ENCODE measurements at places on chromosomes 1 and 21.

DNA sequence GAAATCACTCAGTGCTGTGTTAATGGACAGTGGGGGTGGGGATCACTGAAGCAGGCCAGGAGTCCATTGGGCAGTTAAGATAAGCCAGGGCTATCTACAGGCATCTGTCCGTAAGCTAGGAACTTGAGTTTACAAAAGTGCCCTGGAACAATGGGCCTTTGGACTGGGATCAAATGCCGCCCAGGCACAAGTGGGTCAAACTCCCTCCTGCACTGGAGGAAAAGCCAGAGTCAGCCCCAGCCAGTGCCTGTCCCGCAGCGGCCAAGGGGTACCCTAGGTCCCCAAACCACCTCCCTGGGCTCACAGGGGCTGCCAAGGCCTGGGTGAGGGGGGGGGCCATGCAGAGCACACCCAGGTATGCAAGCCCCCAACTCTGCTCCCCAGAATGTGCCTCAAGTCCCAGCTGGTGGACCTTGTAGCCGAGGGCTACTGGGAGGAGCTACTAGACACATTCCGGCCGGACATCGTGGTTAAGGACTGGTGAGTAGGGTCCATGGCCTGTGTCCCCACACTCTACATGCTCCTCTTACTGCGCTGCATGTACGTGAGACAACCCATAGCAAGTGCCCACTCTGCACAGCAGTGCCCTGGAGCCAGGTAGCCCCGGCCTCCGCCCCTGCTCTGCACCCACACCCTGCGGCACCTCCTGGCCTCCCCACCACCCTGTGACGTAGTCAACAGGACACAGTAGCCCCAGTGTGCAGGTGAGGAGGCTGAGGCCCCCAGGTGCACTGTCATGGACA is 7.7 kb downstream of the FBXO6 start:
- no peak for DNase-seq

DNA sequence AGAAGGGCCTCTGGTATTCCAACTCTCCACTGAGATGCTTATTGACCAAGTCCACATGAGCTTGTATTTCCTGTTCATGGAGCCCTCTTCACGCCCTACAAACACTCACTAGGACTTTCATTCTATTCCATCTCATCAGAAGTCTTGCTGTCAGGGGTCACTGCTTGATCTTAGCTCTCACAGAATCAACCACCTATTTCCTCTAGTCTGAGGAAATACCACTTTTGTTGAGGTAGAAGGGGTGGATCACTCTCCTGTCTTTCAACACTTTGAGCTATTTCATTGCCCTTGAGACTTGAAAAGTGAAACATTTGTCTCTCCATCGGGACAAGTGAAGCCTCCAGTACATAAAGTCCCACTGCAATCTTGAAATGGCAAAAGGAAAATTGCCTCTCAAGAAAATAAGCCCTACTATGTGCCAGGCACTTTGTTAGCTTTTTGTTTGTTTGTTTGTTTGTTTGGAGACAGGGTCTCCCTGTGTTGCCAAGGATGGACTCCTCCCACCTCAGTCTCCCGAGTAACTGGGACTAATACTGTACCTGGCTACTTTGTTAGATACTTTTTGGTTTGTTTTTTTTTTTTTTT is 19.8 kb upstream of the FAM110D start:
- no peak for DNase-seq

GRCh38 chr1:115807723-115808122 is 33.2 kb downstream of the NHLH2 start:
- DNase-seq: peak; percentile 86

- DNase-seq: no peak
Observed at GRCh38 chr1:26945728-26946127, 14.5 kb downstream of the KDF1 start.

- no peak for DNase-seq
Observed at GRCh38 chr1:56206391-56206790, 373.0 kb downstream of the PLPP3 start.

DNA sequence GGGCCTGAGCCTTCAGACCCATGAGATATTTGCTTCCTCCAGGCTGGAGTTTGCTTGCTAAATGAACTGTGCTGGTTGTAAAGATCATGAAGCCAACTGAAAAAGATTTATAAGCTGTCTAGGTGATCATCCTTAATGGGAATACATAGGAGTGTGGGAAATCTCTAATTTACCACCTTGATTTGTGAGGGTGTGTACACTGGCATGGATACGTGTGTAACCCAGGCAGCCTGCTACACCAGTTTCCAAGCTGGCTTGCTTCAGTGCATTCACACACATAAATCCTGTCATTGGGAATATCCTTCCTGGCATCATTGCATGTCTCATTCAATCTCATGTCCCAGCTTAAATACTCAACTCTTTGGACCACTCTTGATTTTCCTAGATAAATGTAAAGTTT is 57.6 kb upstream of the GNG12 start:
- no peak for DNase-seq

- no peak for DNase-seq
Observed at GRCh38 chr1:3785045-3785444, 11.3 kb downstream of the LRRC47 start.

DNA sequence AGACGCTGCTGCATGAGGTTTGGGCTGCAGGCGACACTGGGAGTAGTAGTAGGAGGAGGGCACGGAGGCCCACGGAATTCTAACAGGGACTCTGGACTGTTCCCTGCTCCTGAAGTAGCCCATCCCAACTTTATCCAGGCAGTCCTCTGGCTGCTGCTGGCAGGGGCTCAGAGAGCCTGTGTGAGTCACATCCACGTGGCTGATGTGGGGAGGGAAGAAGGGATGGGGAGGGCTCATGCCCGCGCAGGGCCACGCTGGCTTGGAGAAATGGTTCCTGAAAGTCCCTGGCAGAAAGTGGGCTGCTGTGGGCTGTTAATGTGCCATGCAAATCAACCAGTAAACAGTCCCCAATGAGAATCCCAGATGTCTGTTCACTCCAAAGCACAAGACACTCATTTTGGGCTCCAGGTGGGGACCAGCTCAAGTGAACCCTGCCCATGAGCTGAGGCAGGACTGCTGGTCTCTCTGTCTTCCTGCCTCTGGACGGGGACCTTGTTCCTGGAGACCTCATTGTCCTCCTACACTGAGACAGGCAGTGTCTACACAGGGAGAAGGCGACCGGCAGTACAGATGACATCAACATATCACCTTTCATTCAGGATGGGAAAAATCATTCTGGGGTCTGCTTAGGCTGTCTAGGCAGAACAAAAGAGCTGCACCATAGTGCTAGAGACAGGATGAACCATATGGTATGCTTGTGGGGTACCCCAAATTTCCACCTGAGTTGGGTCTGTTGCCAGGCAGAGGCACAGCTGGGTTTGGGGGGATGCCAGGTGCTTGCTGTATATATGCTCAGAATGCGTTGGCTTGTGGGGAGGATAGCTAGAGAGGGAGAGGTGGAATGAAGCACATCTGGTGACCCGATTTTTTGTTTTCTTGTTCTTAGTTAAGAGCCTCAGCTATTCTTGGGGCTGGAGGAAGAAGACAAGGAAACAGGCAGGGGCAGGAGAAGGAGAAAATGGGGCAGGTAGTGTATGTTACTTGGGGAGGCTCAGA is 57.9 kb upstream of the FMOD start:
- peak; percentile 22 for DNase-seq

- no peak for DNase-seq
Observed at GRCh38 chr1:193419295-193419694, 232.9 kb upstream of the B3GALT2 start.

Measured in trophoblast cell (in vitro differentiated cells and primary cell).